A549 treated with CpdA at 1 μM for 4 hours (cell line): ENCODE measurements at places on chromosomes 11 and 22. TPM values are rescaled to one million over a fixed set of nuclear protein-coding genes. Genes with fewer than 3 reads are reported as not detected.

SMTNL1 gene
- total RNA-seq, result not detected in 5 replicates

SLC25A45 gene
- total RNA-seq, result 9.9 to 13.7 TPM (median 10.5 TPM) in 5 replicates

GNG3 gene
- 0.08 TPM in 1 of 5 replicates, not detected in the others for total RNA-seq

OR51B4 gene
- not detected in 5 replicates for total RNA-seq

MYBPC3 gene
- total RNA-seq, result 0.05 to 0.06 TPM (median 0.05 TPM) in 4 of 5 replicates, not detected in the other

CDC42BPG gene
- 1.4 to 1.8 TPM (median 1.6 TPM) in 5 replicates for total RNA-seq

PKNOX2 gene
- not detected in 5 replicates for total RNA-seq

CAPN5 gene
- 6.3 to 9.5 TPM (median 7.7 TPM) in 5 replicates for total RNA-seq

SYT9 gene
- total RNA-seq, result 0.16 to 0.22 TPM (median 0.19 TPM) in 5 replicates

BCO2 gene
- total RNA-seq, result 0.79 to 1.3 TPM (median 0.95 TPM) in 5 replicates

MMP13 gene
- total RNA-seq, result 0.06 TPM in 1 of 5 replicates, not detected in the others

FAM180B gene
- 0.10 TPM in 1 of 5 replicates, not detected in the others for total RNA-seq

FOLR2 gene
- not detected in 5 replicates for total RNA-seq

OR5D13 gene
- not detected in 5 replicates for total RNA-seq

ADM2 gene
- total RNA-seq, result 0.49 to 0.87 TPM (median 0.50 TPM) in 5 replicates

MS4A6A gene
- total RNA-seq, result not detected in 5 replicates

UBQLN3 gene
- total RNA-seq, result not detected in 5 replicates

CABP4 gene
- total RNA-seq, result not detected in 5 replicates

RCE1 gene
- total RNA-seq, result 31.2 to 47.7 TPM (median 47.5 TPM) in 5 replicates

KMT5B gene
- total RNA-seq, result 18.5 to 27.3 TPM (median 20.1 TPM) in 5 replicates

OR8G1 gene
- not detected in 5 replicates for total RNA-seq

RAB6A gene
- total RNA-seq, result 51.2 to 63.4 TPM (median 60.5 TPM) in 5 replicates

TREH gene
- total RNA-seq, result not detected in 5 replicates

KRTAP5-1 gene
- total RNA-seq, result not detected in 5 replicates

EXPH5 gene
- total RNA-seq, result 0.02 to 0.09 TPM (median 0.04 TPM) in 4 of 5 replicates, not detected in the other

OR8G5 gene
- total RNA-seq, result not detected in 5 replicates

MAPK8IP1 gene
- total RNA-seq, result 5.1 to 7.0 TPM (median 5.9 TPM) in 5 replicates
